ENCODE measurements at places on chromosomes 4 and X.
A peak's percentile ranks its signal among the peaks of the same experiment; 100 is the strongest.

DNA sequence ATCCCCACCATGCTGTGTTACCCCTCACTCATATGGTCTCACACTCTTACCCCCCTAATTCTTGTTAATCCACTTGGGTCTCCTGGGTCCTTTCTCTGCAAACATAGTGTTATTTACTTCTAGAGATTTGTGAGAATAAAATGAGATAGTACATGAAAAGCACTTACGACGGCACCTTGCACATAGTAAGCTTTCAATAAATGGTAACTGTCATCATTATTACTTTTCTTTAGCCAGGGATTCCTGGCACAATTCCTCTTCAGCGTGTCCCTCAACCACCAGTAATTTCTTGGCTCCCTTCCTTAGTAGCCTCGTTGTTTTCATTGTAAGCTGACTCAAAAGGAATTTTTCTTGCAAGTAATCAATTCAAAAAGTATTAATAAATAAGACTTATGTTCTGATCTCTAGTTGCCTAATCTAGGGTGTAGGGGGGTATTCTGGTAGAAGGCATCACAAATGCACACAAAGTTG lies 30.1 kb upstream of the RBMX start:
- DNase-seq, result peak; percentile 5

GRCh38 chrX:126137899-126138298 lies 28.2 kb downstream of the DCAF12L2 start:
- DNase-seq, result no peak

GRCh38 chr4:83043801-83044407 lies 8.9 kb downstream of the COPS4 start:
- DNase-seq, result no peak

GRCh38 chr4:152038238-152038637 lies 277.4 kb upstream of the GATB start:
- DNase-seq, result no peak

- no peak for DNase-seq
These were observed 473.3 kb downstream of the GABRG1 start for GRCh38 chr4:45650545-45650944.

DNA sequence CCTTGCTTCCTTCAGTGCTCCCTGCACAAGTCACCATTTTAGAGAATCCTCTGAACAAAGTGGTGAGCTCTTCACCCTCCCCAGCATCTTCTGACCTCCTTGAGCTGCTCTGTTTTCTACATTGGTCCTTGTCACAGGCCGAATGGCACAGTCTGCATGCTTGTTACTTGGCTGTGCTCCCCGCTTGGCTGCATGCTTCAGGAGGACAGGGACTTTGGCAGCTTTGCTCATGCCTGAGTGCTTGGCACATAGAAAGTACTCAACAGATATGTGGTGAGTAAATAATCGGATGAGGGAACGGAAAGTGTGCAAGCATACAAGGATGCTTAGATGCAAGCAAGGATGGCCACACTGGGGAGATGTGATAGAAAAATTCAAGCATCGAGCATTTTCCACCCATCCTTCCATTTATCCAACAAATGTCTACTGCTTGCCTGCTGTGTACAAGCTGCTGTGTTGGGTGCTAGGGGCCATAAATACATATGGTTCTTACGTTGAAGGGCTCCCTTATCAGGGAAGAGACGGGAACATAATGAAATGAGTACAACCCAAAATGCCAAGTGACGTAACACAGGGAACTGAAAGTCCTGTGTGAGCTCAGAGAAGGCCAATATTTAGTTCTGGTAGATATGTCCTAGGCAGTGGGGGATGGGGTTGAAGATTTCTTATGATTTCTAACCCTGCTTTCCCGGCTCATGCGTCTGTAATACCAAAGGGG lies 31.2 kb downstream of the SLC2A9 start:
- no peak for DNase-seq

DNA sequence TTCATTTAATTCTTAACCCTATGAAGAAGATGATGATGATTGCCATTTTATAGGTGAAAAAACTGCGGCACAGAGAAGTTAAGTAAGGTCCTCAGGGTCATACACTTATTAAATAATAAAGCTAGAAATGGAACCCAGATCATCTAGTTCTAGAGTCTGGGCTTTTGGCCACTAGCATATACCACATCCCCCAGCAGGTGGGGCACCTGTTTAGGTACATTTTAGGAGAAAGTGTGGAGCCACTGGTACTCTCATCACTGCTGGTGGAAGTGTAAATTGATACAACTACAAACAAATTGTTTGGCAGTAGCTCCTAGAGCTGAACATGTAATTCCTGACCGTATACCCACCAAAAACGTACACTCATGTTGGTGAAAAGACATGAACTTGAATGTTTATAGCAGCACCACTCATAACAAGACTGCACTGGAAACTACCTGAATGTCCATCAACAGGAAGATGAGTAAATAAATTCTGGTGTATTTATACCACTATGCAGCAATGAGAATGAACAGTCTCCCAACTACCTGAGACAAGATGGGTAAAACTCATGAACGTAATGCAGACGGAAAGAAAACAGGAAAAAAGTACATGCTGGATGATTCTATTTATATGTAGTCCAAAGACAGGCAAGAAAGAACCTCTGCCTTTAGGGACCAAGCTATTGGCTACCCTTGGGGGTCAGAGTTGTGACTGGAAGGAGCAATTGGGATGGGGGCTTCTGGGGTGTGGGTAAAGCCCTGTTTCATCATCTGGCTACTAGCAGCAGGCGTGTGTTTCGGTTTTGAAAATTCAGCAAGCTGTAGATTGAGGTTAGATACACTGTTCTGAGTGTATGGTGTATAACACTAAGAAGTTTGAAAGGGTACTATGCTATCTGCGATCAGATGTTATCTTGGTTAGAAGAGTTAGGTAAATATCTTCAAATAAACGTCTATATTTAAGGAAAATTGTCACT lies 72.3 kb upstream of the ADGRG2 start:
- DNase-seq, result no peak

DNA sequence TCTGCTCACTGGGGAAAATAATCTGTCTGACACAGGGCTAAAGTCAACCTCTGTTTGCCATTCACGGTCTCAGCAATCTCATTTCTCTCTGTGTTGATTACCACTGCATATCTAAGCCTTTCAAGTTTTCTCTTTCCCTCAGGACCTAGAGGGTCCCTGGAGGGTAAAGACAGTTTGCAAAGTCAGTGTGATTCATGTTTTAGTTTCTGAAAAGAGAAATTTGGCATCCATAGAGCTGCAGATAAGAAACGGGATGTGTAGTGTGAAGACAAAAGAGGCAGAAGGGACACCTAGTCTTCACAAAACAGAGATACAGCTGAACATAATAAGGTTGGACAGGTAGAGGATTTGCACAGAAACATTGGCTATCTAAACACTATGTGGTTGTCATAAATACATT lies 34.5 kb upstream of the KDR start:
- no peak for DNase-seq

GRCh38 chr4:155600244-155600643 lies 66.4 kb upstream of the GUCY1A1 start:
- DNase-seq, result no peak

DNA sequence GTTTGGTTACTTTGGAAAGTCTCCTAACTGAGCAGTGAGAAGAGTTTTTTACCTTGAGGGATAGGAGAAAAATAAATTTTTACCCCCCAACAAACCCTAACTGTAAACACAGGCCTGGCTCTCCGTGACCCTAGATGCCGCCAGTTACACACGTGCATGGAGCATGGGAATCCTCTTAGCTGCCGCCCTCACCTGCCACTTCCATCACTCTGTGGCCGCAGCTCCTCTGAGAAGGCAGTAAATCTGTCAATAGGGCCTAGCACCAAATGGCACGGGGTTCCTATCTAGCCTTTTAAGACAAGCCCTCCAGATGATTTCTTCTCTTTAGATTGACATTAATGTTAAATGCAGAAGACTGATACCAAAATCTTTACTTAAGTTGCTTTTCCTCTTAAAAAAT lies 330.3 kb upstream of the FAM241A start:
- DNase-seq, result no peak

- DNase-seq, result no peak
These were observed 289.7 kb downstream of the DKK2 start for GRCh38 chr4:106746451-106746850.

DNA sequence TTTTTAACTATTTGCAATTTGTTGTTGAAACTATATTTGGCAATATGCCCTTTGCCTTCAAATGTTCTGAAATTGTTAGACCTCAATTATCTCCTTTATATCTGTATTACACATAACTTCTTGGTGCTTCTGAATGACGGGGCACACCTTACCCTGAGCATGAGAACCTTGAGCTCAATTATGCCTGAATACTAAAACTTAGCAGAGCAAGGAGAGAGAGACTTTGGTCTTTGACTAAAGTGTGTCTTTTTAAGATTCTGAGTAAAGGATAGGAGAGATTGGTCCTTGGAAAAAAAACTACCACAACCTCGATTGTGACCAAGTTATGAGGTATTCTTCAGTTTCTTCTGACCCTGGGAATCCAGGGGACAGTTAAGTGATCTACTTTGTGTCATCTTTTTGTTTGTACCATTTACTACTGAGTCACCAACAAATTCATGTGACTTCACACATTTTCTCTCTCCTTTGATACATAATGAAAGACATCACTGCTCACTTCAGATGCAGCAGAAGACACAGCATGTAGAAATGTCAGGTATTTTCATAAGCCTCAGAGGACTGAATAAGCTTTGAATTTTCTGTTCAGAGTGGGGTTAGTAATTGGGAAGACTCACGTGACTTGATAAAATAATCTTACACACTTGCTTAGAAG lies 51.4 kb downstream of the PTTG2 start:
- DNase-seq, result no peak

DNA sequence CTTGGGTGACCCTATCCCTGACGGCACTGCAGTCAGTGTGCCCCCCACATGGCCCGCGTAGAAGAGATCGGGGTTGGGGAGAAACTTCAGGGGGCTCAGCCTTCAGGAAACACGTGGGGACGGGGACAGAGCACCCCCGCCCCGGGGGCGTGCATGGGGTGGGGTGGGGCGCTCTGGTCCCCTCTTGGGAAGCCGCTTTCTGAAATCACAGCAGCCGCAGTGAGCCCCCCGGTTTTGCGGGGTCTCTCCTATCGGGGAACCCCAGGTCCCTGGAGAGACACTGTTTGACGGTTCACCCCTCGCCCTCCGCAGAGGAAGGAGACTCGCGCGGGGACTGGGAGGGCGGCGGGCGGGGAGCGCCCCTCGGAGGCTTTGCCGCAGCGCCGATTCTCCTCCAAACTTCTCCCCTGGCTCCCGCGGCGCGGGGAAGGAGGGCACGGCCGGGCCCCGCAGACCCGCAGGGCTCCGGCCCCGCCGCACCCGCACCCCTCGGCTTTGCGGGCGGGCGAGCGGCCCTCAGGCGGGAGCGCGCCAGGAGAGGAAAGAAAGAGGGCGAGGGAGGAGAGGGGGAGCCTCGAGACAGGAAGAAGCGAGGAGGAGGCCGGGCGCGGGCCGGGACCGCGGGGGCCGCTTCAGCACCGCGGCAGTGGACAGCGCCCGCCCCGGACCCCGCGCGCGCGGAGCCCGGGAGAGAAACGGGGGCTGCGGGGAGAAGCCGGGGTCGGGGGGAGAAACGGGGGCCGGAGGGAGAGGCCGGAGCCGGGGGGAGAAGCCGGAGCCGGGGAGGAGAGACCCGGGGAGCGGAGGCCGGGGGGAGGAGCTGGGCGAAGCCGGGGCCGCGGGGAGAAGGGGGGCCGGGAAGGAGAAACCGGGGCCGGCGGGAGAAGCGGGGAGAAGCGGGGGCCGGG lies 612 bp downstream of the CPLX1 start:
- DNase-seq, result no peak

DNA sequence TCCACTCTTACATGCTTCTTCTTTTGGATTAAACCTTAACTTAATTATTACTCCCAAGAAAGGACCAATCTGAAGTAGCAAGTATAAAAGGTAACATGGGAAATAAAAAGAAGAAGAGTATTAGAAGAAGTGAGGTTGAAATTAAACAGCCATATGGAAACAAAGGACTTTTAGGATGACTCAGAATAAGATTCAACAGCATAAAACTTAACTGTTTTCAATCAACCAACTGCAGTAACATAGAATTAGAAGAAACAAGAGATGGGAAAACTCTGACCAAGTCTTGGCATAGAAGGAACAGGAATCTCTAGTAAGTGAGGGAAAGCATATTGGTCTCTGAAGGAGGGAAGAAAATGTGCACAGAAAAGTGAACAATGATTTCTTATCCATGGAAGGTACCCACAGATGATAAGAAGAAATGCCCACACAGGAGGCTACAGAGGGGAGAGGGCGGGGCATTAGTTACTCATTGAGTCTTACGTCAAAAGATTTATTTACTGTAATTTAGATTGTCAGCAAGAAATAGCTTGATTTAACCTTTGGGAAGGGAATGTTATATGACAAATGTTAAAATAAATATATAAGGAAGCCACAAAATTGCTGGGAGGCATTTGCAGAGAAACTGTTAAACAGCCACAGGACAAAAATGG lies 177.3 kb downstream of the BANK1 start:
- DNase-seq, result no peak

DNA sequence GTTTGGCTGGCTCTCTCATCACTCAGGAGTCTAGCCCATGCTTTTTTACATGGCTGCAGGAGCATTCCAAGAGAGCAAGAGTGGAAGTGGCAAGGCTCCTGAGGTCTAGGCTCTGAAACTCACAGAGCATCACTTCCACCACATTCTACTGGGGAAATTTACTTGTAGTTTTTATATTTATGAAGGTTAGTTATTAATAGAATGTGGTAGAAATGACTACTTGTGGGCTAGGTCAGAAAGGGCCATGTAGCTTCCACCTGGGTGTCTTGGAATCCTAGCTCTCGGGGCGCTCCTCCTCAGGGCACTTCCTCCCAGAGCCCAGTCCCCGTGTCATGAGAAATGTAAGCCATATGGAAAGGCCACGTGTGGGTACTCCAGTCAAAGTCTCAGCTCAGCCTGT lies 127.0 kb upstream of the CASK start:
- DNase-seq, result no peak

DNA sequence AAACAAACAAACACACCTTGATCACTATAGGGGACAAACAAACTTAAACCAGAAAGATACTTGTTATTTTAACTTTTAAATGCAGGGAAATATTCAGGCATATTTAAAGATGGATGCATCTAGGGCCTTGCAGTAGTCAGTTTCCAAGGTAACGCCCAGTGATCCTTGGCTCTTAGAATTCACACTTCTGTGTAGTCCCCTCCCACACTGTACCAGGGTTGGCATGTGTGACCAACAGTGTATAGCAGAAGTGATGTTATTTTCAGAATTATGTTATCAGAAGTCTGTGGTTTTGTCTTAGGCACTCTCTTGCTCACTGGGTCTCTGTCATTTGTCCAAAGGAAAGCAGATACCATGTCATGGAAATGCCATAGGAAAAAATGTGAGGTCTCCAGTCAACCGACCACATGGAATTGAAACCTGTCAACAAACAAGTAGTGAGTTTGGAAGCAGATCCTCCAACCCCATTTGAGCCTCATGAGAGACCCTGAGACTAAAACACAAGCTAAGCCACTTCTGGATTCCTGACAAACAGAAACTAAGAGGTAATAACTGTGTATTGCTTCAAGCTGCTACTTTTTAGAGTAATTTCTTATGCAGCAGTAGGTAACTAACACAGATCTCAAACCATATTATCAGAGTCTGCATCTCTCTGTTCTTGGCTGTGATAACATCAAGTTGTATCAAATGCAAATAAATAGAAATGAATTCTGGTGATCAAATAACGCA lies 670.3 kb downstream of the KCTD8 start:
- DNase-seq, result no peak

- peak; percentile 9 for DNase-seq
These were observed at the start of gene GK for GRCh38 chrX:30653415-30654131. Gene GK (plus strand): TSS chrX:30653423. CDS start chrX:30653538, 115 bp downstream.

Measured in pons (tissue), 1 donor.